ENCODE measurements at places on chromosomes 7 and 10.

- no peak for DNase-seq
These were observed 26.1 kb upstream of the VCL start for GRCh38 chr10:73971636-73972354.

GRCh38 chr7:133609806-133610205 is 356.9 kb downstream of the EXOC4 start:
- DNase-seq = no peak

DNA sequence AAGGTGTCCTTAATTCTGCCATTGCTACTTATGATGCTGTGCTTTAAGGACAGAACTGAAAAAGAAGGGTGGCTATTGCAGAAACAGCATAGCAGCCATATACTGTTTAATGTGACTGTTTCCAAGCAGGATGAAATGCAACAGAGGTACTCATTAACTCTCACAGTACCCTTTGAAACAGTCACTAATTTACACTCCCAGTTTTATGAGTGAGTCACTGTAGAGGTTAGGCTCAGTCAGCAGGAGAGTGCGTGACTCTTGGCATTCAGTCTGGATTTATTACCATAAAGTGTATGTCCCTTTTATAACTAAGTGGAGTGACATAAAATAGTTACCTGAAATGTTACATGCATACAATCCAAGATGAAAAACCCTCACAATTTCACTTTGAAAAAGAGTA is 27.7 kb downstream of the ALDH18A1 start:
- DNase-seq = no peak

DNA sequence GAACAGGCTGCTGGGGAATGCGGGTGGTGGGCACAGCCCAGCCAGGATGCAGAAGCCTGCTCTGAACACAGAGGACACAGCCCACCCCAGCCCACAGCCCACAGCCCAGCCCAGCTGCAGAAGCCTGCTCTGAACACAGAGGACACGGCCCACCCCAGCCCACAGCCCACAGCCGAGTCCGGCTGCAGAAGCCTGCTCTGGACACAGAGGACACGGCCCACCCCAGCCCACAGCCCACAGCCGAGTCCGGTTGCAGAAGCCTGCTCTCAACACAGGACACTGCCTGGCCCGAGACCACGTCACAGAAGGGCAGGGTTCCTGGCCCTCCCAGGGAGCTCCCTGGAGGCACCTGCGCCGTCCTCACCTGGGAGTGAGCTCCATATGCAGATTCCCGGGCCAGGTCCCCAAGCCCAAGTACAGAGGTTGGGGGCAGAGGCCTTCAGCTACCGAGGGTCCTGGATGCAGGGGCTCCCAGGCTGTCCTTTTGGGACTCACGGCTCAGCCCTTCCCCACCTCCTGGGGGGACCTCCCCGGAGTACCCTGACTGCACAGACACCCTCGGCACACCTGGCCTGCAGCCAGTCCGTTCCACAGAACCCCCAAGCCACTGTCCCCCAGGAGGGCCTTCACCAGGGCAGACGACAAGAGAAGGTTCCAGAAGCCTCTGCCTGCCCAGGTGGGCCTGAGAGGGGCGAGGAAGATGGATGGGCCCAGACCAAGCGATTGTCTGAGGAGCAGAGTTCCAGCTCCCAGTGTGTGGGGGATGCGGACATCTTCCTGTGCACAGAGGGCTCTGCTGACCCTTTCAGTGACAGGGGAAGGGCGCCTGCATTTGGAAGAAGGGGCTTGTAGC is 23.7 kb upstream of the FOXL3 start:
- DNase-seq = no peak

DNA sequence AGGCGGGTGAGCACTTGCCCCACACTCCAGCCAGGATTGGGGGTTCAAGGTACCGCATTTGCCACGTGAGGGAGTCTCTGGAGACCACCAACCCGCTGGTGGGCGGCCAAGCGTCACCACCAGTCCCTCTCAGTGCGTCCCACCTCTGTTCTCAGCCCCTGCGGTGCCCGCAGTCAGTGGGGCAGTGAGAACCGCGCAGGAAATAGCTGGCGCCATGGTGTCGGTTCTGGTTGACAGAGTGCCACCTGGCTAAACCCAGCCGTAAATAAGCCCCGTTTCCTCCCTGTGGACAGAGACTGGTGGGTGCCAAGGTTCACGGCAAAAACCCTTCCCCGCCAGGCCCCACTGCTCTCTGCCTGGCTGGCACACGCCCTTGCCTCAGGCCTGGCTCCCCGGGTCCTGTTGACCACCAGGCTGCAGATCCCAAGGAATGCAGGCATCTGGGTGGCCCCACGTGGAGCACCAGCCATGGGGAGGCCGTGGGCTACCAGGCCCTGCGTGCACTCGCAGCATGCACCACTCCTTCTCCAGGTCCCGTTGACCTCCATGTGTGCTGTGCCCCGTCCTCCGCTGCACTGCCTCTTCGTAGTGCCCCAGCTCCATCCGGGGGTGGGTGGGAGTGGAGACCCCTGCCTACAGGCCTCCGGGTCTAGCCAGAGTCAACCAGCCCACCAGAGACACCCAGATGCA is 140.0 kb downstream of the LHPP start:
- no peak for DNase-seq

- DNase-seq = no peak
These were observed 367.2 kb upstream of the ZNF32 start for GRCh38 chr10:44015702-44016500.

- DNase-seq = no peak
These were observed 314.1 kb downstream of the SNX13 start for GRCh38 chr7:17626235-17626634.

GRCh38 chr7:46288861-46289260 is 367.8 kb upstream of the IGFBP3 start:
- DNase-seq = no peak

- DNase-seq = no peak
These were observed 619.0 kb downstream of the ANKRD7 start for GRCh38 chr7:118843456-118843855.

- DNase-seq = no peak
These were observed 276.6 kb downstream of the GPR158 start for GRCh38 chr10:25451401-25451800.

GRCh38 chr10:127995939-127996338 is 89.0 kb downstream of the PTPRE start:
- DNase-seq = no peak

- no peak for DNase-seq
These were observed 31.1 kb upstream of the CNPY1 start for GRCh38 chr7:155577509-155577905.

GRCh38 chr7:129169171-129169671 is 19.2 kb upstream of the SMO start:
- no peak for DNase-seq

DNA sequence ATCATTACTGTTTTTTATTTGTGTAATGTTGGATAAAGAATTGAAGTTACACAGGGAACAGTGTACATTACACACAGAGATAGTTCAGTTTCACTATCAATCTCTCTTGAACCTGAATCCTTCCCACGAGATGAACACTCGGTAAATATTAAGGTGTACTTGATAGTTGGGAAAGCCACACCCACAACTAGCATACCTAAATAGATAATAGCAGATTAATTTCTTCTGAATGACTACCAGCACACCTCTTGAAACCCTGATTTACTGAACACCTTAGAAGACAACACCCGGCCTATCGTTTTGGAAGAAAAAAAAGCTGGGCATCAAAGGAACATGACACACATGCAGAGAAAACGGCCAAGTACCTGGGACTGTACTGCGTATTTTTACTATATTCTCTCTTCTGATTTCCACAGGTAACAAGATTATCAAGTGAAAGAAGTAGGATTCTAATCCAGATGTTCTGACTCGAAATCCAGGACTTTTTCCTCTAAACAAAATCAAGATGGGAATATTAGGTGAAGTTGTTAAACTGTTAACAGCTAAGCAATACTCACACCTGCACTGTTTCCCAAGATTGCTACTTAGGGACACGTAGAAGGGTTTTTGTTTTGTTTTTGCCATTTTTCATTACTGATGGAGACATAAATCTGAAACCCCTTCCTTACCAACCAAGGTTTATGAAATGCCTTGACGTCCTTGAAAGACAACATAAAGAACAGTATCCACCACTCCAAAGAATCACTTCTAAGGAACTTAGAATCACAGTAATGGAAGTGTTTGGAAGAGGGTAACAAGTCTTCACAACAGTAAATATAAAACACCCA is 1.0 kb downstream of the CCDC186 start:
- no peak for DNase-seq

DNA sequence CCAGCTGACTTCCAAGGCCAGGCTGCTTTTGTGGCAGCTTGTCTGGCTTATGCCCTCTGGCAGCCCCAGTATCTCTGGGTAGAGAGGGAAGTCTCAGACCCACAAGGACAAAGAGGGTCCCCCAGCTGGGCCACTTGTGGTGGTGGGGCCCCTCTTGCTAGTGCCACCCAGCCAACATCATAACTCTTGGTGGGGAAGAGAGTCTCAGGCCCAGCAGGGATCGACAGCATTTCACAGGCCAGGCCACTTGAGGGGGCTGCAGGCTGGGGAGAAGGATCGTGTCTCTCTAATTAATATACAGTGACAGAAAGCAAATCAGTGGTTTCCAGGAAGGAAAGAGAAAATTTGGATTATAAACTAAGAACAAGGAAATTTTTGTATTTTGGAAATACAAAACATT is 76.0 kb downstream of the TYW1B start:
- DNase-seq = no peak

- DNase-seq = no peak
These were observed 111.0 kb downstream of the GRID1 start for GRCh38 chr10:86255405-86256251.

- no peak for DNase-seq
These were observed 46.9 kb downstream of the MINDY3 start for GRCh38 chr10:15813415-15813814.

- no peak for DNase-seq
These were observed 332.5 kb downstream of the ELMO1 start for GRCh38 chr7:37116093-37116701.

- peak; percentile 77 for DNase-seq
These were observed 65.9 kb downstream of the CLIP2 start for GRCh38 chr7:74355091-74355490.

DNA sequence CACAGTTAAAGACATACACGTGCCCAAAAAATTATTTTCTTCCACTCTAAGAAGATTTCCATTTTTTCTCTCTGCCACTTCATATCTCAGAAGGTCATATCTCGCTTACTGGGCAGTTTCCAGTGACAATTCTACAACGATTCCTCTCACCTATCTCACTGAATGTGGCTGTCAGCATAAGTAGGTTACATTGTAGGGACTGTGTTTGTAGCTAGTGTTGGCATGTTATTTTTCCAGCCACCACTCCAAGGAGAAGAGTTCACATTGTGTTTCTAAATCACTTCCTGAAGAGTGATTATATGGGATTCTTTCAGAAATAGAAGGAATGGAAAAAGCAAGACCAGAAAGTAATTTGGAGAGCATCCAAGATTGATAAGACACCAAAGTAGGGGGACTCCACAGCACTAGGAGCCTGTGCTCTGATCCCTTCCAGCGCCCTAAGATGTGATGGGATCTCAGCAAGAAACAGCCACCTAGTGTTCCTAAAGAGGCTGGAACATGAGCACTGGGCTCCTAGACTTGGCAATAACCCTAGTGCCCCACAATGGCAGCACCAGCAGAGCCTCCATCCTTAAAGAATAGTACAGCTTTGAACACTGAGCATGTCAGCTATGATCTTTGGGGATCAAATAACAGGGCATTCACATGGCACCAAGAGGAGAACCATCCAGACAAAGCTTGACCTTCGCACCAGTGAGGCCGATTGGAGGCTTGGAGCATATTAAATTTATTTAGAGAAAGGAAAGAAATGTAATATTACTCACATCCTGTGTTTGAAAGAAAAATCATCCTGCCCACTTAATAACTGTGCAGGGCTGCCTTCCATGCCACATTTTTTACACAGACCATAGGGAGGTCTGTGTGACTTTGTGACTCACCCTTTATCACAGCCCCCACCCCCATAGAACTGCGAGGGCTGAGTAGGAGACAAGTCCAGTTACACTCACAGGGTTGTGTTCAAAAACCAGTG is 51.8 kb downstream of the CAV1 start:
- DNase-seq = no peak

DNA sequence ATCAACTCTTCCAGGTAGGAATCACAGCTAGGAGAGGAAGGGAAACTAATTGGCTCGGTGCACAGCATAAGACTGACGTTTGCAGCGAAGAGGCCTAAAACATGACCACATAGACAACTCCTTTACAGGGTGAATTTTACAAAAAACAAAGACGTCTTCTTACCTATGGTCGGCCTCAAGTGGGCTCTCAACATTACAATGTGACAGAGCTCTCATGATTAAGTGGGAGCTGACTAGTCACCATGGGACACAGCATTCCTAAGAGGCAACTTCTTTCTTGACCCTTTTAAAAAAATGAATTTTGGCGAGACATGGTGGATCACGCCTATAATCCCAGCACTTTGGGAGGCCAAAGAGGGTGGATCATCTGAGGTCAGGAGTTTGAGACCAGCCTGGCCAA is 4.6 kb downstream of the PDIA4 start:
- DNase-seq = no peak

GRCh38 chr7:134084488-134085144 is 42.5 kb upstream of the LRGUK start:
- DNase-seq = no peak

- DNase-seq = no peak
These were observed 35.3 kb downstream of the RASGEF1A start for GRCh38 chr10:43231523-43232078.

GRCh38 chr10:91347529-91347928 is 62.6 kb upstream of the HECTD2 start:
- no peak for DNase-seq

DNA sequence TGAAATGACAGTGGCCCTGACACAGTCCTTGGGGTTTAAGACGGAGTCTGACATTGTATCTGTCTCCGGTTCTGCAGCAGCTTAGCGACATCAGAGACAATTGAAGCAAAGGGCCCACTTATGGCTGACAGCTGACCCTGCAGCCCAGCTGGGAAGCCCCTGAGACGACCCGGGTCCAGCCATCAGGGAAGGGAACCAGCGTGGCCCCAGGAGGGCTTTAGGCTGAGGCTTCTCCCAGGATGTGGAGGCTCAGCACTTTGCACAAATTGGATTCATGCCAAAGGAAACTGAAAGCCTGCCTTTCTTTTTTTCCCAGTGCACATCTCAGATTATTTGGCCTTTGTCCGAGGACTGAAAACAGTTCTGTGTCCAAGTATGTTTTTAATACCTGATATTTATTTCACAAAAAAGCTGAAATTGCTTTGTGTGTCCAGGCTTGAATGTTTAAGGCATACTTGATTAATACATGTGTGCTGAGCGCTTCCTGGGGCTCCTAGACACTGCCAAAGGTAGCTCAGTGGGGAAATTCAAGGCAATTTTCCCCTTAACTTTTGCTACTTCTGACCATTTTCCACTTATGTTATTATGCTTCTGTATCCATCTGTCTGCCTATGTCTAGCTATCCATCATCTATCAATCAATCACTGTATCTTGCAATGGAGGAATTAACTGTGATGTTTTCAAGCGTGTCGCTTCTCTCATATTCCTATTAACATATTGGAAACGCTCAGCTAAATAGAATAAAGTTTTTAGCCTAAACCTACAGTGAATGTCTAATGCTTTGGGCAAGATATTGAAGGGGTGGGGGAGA is 34.8 kb downstream of the KLF6 start:
- DNase-seq = no peak

GRCh38 chr7:98133181-98133580 is 26.5 kb downstream of the LMTK2 start:
- DNase-seq = no peak
